ENCODE measurements at places on chromosomes 5 and 9.

DNA sequence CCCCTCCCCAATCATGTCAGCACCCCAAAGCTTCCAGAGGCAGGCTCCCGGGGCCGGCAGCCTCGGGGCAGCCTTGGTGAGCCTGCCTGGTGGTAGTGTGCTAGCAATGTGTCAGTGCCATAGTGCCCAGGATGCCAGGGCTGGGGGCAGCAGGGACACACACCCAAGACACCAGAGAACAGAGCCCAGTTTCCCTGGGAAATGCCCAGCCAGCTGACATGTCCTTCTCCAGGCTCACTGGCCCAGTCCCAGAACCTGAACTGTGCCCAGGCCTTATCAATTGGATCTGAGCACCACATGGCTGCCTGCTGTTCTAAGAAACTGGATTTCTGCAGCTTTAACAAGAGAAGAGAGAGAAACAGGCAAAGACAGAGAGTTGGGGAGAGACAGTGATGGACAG, 74.9 kb upstream of the LRRTM2 start:
- no peak for DNase-seq

DNA sequence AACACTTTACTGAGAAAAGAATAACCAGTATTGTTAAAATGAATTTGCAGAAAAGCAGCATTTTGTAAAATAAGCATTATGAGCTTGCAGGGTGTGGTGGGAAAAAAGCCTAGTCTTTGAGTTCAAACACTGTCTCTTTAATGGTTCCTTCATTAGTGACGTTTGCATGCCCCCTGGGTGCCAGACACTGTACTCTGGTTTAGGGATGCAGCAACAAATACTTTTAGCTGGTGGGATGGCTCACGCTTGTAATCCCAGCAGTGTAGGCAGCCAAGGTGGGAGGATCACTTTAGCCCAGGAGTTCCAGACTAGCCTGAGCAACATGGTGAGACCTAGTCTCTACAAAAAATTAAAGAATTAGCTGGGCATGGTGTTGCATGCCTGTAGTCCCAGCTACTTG, 62.3 kb downstream of the MAST4 start:
- DNase-seq: no peak

- peak; percentile 47 for DNase-seq
These were observed 64.4 kb downstream of the FAM114A2 start for GRCh38 chr5:153974131-153974812.

- DNase-seq: no peak
These were observed 68.1 kb downstream of the GDA start for GRCh38 chr9:72217306-72217842.
